ENCODE measurements at places on chromosomes 2 and 18.

DNA sequence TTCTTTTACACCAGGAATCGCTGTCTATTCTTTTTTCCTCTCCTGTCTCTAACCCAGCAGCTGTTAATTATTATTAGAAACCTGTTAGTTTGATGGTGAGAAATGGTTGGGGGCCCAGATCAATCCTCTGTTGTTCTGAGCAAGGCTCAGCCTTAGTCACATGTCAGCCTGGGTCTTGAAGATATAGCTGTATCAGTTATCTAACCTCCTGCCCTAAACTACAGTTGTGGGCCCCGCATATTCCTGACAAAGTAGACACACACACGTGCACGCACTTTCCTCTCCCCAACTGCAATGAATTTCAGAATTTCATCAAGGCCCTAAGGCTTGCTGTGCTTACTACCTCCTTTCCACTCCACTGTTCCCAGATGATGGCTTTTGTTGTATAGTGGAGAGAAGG, 54.6 kb downstream of the OLA1 start:
- no peaks in the 10 kb centered on the region for H3K4me1 ChIP-seq
- no peaks in the 10 kb centered on the region for H3K36me3 ChIP-seq
- no peaks in the 10 kb centered on the region for H3K27me3 ChIP-seq
- H3K27ac ChIP-seq = no peak overlapping the region

- H3K27me3 ChIP-seq = no peaks in the 10 kb centered on the region
- H3K27ac ChIP-seq = no peak overlapping the region
- no peak for ATAC-seq
- peaks cover 51% of the 10 kb centered on the region for H3K4me1 ChIP-seq
- peak overlapping the region; percentile 14 for H3K4me3 ChIP-seq
Measured at GRCh38 chr2:206031950-206032567, 53.9 kb downstream of the INO80D start.

GRCh38 chr2:234792621-234793022, 159.2 kb upstream of the SH3BP4 start:
- H3K4me3 ChIP-seq = no peak overlapping the region
- H3K36me3 ChIP-seq = no peaks in the 10 kb centered on the region
- H3K27me3 ChIP-seq = peaks cover 32% of the 10 kb centered on the region
- no peak overlapping the region for H3K27ac ChIP-seq

DNA sequence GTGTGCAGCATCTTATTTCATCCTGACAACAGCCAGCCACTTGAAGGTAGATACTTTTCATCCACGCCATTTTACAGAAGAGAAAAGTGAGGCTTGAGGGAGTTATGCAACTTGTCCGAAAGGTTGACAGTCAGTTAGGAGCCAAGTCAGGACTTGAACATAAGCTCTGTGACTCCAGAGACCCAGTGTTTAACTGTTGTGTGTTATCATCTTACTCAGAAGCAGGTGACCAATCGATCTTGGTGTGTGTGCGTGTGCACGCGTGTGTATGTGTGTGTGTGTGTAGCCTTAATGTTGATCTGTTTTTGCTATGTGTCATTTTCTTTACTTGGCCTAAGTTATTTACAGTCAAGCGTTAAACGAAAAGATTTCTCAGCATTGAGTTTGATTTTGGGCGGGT, 22.0 kb downstream of the DRC1 start:
- no peak for ATAC-seq
- peaks cover 5% of the 10 kb centered on the region for H3K27me3 ChIP-seq
- no peak overlapping the region for H3K4me3 ChIP-seq
- no peaks in the 10 kb centered on the region for H3K4me1 ChIP-seq
- no peak overlapping the region for H3K27ac ChIP-seq

DNA sequence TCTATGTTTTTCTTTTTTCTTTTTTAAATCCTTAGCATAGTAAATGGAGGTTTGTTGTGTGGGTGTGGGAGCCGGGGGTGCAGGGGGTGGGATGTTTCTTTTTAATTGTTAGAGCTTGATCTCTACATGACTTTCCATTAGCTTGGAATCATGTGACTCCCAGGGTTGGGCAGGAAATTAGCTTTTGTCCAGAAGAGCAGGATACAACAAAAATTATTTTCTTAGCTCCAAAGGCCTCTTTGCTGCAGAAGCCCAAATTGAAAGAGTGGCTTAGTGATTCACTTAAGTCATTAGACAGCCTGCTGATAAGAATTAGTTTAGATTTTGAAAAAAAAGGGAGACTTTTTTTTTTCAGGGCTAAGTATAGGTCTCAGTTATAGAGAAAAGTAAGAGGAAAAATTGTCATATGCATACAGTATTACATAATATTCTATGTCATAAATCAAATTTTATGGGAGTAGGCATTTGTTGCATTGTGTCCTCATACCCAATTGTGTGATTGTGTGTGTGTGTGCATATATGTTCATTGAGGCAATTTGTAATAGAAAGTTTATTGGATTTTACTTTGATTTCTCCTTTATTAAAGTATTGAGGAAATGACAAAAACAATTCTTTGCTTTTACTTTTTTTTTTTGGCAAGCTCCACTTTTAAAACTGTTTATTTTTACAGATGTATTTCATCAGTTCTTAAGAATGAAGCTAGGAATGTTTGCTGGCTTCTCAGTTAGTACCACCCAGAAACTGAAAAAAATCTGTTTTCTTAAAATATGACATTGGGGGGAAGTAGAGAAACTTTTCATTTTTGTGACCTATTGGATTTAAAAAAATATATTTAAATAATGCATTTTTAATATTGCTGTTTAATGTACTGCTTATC, 47.4 kb downstream of the TSPYL6 start:
- H3K4me3 ChIP-seq = no peak overlapping the region
- no peaks in the 10 kb centered on the region for H3K27me3 ChIP-seq
- no peaks in the 10 kb centered on the region for H3K4me1 ChIP-seq
- ATAC-seq = no peak
- no peaks in the 10 kb centered on the region for H3K36me3 ChIP-seq

- H3K27me3 ChIP-seq = no peaks in the 10 kb centered on the region
- ATAC-seq = no peak
- peak overlapping the region; percentile 77 for H3K4me3 ChIP-seq
- peaks cover 96% of the 10 kb centered on the region for H3K36me3 ChIP-seq
Measured at GRCh38 chr2:238440331-238440730, 13.6 kb downstream of the ASB1 start.
